ENCODE measurements at places on chromosomes 7 and 10. TPM values are rescaled to one million over a fixed set of nuclear protein-coding genes. Genes with fewer than 3 reads are reported as not detected.

DNA sequence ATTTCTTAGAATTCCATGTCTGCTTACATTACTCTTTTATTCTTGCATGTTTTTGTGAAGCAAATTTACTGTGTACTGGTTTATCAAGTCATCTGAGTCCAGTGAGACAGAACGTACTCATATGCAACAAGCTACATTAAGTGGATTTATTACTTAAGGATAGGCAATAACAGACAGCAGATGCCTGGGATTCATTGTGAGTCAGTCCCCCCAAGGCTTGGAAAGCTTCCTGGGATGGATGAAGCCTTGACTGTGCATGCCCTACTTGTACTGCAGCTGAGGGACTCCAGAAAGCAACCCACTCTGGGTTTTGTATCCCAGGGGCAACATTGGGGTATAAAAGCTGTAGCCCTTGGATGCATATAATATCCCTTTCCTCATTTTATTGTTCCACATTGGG, 113.4 kb upstream of the RAB18 start:
- no peak for DNase-seq

The PON1 gene
- total RNA-seq: 85.3 TPM

The SLC35G1 gene
- total RNA-seq: 3.3 TPM

- no peak for DNase-seq
These were observed 38.7 kb downstream of the UBE3C start for GRCh38 chr7:157177333-157177982.

The NKX2-3 gene
- total RNA-seq: not detected

DNA sequence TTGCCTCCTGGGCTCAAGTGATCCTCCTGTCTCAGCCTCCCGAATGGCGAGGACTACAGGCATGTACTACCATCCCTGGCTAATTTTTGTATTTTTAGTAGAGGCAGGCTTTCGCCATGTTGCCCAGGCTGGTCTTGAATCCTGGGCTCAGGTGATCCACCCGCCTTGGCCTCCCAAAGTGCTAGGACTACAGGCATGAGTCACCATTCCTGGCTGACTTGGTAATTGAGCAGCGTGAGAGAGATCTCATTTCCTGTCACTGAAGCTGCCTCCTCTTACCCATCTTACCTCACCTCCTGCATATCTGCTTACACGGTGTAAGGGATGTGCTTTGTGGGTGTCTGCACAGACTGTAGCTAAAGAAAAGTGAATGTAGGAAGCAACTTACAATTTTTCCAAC, 9.7 kb downstream of the IFIT3 start:
- DNase-seq: no peak

GRCh38 chr7:4361774-4362173, 320.3 kb upstream of the FOXK1 start:
- no peak for DNase-seq

The BMPER gene
- 7.3 TPM for total RNA-seq

- DNase-seq: no peak
These were observed 99.5 kb upstream of the TNRC18 start for GRCh38 chr7:5523052-5523711.

The ADAM22 gene
- total RNA-seq: 0.13 TPM

GRCh38 chr7:101865031-101865430, 47.6 kb downstream of the CUX1 start:
- no peak for DNase-seq

DNA sequence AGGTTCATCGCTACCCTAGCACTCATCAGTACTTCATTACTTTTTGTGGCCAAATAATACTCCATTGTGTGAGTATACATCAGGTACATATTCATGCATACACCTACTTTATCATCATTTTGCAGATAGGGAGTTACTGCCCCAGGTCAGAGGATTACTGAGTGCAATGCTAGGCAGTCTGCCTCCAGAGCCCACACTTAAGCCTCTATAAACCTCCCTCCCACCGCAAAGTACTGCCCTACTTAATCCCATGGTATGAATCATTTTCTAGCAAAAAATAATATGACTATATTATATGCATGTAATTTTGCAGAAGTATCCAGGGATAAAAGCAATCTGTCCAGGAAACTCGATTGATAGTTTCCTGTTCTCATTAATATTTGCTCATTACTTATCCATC, 194.3 kb downstream of the GRID1 start:
- DNase-seq: no peak

DNA sequence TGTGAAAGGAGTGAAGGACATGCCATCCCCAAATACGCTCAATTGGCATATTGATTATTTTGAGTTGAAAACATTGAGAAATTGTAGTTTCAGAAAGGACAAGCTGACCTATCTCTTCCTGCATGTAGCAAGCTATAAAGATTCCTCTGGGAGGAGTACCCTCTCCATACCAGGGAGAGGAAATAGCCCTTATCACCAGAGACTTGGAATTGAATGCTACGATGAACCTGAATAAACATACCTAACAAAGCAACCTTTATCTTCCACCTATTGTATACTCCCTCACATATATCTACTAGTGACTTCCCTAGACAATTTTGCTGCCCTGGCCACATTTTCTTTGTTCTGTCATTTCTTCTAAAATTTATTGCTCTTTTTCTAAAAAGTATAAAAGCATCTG, 150.2 kb upstream of the EEPD1 start:
- no peak for DNase-seq

- no peak for DNase-seq
These were observed 585.2 kb downstream of the PARD3 start for GRCh38 chr10:34229917-34230316.

The ZNF853 gene
- total RNA-seq: 0.37 TPM

The TCAF2 gene
- total RNA-seq: 3.0 TPM

GRCh38 chr10:61404751-61405150, 48.4 kb downstream of the TMEM26 start:
- DNase-seq: no peak

DNA sequence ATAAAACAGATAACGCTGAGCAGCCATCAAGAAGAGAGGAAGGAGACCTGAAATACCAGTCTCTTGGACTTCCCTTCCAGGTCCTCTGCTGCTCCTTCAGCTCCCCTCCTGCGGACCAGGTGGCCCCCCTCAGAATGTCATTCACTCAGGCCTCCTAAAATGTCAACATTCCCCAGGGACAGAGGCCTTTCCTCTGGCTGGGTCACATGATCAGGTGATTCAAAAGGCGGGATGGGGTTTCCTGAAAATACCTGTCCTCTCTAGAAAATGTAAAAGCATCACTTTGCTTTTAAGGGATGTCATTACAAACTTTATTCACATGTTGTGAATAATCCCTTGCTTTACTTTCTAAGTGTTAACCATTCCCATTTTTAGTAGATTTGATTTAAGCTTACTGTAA, 311.1 kb downstream of the INHBA start:
- no peak for DNase-seq

The LIPK gene
- not detected for total RNA-seq

- no peak for DNase-seq
These were observed 30.7 kb upstream of the PLPP4 start for GRCh38 chr10:120426306-120426705.

The IGFBP1 gene
- 333 TPM for total RNA-seq

GRCh38 chr7:112201411-112201810, 4.8 kb downstream of the DOCK4 start:
- DNase-seq: no peak

DNA sequence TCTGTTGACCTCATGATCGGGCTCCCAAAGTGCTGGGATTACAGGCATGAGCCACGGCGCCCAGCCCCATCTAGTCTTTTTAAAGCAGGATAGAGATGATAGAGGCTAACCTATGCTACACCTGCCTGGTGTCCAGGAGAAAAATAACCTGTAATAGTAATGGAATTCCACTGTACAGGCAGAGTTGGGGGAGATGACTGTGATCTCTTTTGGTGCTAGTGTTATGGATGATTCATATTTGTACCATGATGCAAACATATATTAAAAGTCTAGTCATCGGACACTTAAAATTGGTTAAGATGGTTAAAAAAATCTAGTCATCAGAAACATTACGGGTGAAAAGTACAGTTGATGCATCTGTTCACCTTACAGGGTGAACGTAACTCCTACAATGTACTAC, 6.1 kb upstream of the SAR1A start:
- DNase-seq: no peak

DNA sequence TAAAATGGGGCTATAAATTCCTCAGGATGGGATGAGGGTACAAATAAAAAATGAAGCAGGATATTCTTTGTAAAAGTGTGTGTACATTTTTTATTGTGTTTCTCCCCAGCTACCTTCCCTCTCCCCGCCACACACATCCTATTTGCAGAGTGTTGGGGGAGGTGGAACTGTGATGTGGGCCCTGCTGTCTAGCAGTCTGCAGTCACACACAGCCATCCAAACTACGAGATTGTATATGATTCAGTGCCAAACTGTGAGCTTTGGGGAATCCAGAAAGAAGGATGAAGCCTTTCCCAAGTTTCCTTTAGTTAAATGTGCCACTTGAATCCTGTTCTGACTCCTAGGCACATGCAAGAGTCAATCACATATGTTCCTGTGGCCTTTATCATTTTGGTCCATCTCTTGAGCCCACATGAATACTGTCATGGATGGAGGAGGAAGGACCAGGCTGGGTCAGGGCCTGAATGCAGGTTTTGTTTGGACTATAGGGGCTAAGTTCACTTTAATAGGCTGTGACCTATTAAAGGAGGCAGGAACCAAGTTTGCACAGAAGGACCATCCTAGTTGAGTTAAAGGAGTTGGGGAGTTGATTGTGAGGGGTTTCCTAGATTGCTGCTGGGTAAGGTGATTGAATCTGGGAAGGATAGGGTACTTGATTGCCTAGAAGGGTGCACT, 1.1 kb upstream of the SEMA4G start:
- DNase-seq: no peak

GRCh38 chr7:103031781-103032180, 42.8 kb downstream of the FBXL13 start:
- DNase-seq: no peak

The TAS2R41 gene
- not detected for total RNA-seq

Measured in right lobe of liver (tissue), 6 donors.